ENCODE measurements at places on chromosomes 11 and 22. TPM values are rescaled to one million over a fixed set of nuclear protein-coding genes. Genes with fewer than 3 reads are reported as not detected.

GRCh38 chr11:78112582-78113275, 26.7 kb downstream of the ALG8 start:
- DNase-seq = no peak
- no peak overlapping the region for H3K4me3 ChIP-seq
- H3K27me3 ChIP-seq = no peaks in the 10 kb centered on the region
- peaks cover 42% of the 10 kb centered on the region for H3K36me3 ChIP-seq
- H3K4me1 ChIP-seq = no peaks in the 10 kb centered on the region
- H3K27ac ChIP-seq = no peak overlapping the region

GRCh38 chr11:35276396-35277145, 137.6 kb downstream of the CD44 start:
- H3K27ac ChIP-seq = peak overlapping the region; percentile 57
- peak; percentile 44 for DNase-seq
- peaks cover 5% of the 10 kb centered on the region for H3K4me1 ChIP-seq
- H3K36me3 ChIP-seq = no peaks in the 10 kb centered on the region
- H3K4me3 ChIP-seq = no peak overlapping the region

DNA sequence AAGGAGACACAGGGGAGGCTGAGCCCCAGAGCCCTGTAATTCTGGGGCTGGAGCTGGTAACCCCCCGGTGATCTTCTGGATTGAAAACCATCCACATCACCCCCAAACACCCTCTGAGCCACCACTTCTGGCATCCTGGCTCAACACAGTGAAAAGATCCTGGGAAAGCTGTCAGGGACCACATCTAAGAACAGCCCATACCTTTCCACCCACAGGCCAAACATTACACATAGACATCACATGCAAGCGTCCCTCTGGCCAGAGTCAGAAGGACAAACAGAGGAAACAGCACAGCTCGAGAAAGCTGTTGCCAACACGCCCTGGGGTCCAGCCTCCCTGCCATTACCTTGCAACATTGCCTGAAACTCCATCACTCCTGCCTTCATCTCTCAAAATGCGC, 469.5 kb downstream of the SOX6 start:
- no peak overlapping the region for H3K27ac ChIP-seq
- no peaks in the 10 kb centered on the region for H3K36me3 ChIP-seq
- no peaks in the 10 kb centered on the region for H3K4me1 ChIP-seq
- no peaks in the 10 kb centered on the region for H3K27me3 ChIP-seq
- no peak overlapping the region for H3K4me3 ChIP-seq

- H3K36me3 ChIP-seq = peaks cover 50% of the 10 kb centered on the region
- no peak for DNase-seq
- H3K4me3 ChIP-seq = no peak overlapping the region
- H3K27me3 ChIP-seq = no peaks in the 10 kb centered on the region
Observed at GRCh38 chr11:106011481-106011880, 10.6 kb downstream of the MSANTD4 start.

- no peak overlapping the region for H3K27ac ChIP-seq
- peaks cover 52% of the 10 kb centered on the region for H3K4me1 ChIP-seq
- H3K27me3 ChIP-seq = no peaks in the 10 kb centered on the region
- no peak overlapping the region for H3K4me3 ChIP-seq
- no peak for DNase-seq
Observed at GRCh38 chr11:62603776-62604299, 2.2 kb upstream of the MTA2 start.

DNA sequence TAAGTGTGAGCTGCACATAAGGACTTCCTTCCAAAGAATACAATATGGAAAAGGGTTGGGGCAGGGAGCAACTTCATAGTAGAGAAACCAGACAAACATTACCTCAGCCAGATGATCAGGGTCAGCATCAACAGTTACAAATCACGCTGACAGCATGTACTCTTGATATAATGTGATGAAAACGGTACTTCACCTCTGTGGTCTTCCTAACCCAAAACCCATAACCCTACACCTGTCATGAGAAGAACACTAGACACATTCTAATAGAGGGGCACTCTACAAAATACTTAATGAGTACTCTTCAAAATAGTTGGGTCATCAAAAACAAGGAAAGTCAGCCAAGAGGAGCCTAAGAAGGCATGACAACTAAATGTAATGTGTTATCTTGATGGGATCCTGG, 43.9 kb downstream of the RRAS2 start:
- no peaks in the 10 kb centered on the region for H3K27me3 ChIP-seq
- no peak overlapping the region for H3K4me3 ChIP-seq
- no peak overlapping the region for H3K27ac ChIP-seq
- peaks cover 8% of the 10 kb centered on the region for H3K4me1 ChIP-seq

Gene JAM3
- 31.2 TPM for total RNA-seq

Gene APOL1
- 89.4 TPM for total RNA-seq

Gene RTN4R
- 8.9 TPM for total RNA-seq

Gene NPTXR
- 5.3 TPM for total RNA-seq

Gene SMIM38
- total RNA-seq = 0.09 TPM
